Sciatic nerve (tissue), 2 donors: ENCODE measurements at places on chromosomes 13 and 19. TPM values are rescaled to one million over a fixed set of nuclear protein-coding genes. Genes with fewer than 3 reads are reported as not detected.

CRX gene
- total RNA-seq = 0.09 TPM

CGB5 gene
- total RNA-seq = not detected

- DNase-seq = peak; percentile 49
Observed at GRCh38 chr19:35264268-35265125, 4.3 kb upstream of the USF2 start.

- no peak for DNase-seq
Observed at GRCh38 chr19:32471095-32471494, 65.5 kb downstream of the DPY19L3 start.

DNA sequence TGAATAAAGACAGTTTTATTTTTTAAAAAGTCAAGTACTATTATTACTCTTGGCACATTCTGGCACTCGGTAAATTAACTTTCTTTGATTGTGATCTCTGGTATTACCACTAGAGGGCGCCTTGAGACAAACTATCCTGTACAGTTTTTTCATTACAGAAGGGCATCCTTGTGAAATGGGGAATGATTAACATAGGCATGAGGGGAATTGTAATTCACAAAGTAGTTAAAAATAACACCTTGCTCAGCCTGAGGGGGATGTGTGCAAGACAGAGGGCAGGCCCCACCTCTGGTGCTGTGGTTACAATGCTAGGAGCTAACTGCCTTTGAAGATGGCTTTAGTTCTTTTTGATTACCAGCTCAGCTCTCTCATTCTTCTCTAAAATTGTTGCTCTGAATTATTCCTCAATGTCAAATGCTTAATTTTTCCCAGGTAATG is 24.2 kb upstream of the C1QTNF9B start:
- no peak for DNase-seq

SLC8A2 gene
- total RNA-seq = not detected
